ENCODE measurements at places on chromosomes 12 and 14.

- DNase-seq = no peak
These were observed 24.4 kb downstream of the CYP46A1 start for GRCh38 chr14:99708449-99708848.

DNA sequence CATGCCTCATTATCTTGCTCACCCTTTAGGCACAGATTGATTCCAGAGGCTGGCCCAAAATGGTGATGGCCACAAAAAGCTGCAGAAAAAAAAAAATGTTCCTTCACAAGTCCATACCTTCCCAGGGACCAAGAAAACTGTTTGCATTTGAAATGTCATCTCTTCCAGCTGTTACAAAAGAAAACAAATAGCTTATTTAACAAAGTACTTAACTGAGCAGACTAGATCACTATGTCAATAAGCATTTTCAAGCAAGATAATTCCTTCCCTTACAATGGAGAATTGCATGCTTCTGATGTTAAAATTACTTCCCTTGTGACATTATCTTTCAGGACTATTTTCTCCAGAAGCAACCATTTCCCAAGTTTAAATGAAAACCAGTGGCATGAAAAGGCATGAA lies 377.9 kb upstream of the KITLG start:
- no peak for DNase-seq

DNA sequence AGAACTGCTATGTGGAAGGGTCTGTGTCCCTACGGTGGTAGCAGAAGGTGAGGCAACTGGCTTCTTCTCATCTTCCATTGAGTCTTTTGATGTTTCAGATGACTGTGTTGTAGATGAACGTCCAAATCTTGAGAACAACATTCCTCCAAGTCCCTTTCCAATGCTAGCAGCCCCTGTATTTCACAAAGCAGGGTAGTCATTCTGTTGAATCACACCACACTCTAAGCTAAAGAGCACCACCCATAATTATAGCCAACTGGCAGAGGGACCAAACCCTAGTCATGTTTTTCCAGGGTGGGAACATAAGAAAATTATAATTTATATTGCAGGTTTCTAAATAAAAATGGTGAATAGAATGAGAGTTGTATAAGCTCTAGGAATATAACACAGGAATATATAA lies 98.7 kb downstream of the DDHD1 start:
- DNase-seq = no peak

DNA sequence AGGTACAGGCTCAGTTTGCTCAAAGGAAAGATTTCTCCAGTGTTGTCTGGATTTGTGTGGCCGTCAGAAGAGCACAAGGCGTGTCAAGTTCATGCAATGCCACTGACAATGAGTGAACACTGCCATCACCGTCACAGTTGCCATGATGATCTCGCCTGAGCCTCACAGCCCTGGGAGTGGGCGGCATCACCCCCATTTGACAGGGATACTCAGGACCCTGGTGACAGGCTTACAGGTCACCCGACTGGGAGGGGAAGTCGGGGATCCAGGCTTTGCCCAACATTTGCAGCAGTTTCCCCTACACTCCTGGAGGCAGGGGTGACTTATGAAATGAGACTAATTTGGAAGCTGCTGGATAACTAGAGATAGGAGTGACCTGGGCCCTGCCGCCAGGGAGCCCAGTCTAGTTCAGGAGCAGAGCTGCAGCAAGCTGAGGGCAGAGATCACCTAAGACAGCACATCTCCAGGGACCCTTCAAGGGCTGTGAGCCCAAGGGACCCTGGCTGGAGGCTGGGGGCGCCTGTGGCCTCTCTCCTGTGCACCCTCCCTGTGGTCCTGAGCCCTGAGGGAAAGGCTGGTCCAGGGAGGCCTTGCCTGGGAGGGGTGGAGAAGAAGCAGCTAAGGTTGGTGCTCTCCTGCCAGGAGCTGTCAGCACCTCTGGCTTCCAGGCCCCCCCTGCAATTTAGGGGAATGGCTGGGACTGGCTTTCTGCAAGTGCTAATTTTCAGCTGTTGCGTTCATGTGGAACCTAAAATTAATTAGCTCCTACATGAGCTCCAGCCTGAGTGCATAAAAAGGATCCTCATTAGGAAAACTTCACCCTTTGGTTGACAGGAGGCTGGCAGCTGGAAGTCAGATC lies 32.4 kb upstream of the BEGAIN start:
- no peak for DNase-seq

- DNase-seq = no peak
These were observed 65.0 kb upstream of the FGD4 start for GRCh38 chr12:32334371-32334777.

GRCh38 chr14:73262427-73263183 lies 25.3 kb downstream of the PAPLN start:
- no peak for DNase-seq

DNA sequence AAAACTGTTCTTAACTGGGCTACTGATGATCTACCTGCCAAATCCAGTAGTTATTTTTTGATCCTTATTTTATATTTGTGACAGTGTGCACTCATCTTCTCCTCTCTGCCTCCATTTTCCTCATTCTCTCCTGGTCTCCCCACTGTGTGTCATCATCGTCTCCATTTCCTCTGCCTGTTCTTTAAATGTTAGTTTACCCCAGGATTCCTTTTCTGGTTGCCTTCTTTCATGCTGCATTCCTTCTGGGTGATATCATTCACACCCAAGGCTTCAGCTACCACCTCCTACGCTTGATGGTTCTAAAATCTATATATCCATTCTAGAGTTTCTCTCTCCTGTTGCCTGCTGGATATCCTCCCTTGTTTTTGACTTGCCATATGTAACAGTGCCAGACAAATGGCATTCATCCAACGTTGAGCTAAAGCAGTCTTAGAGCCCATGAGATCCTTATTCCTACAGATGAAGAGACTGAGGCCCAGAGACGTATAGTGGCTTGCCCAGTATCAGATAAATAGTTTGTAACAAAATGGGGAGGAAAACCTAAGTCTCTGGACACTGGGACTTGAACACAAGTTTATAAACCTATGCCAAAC lies 109.5 kb downstream of the DIP2B start:
- DNase-seq = peak; percentile 81

GRCh38 chr12:123854918-123855317 lies 92.8 kb downstream of the DNAH10 start:
- no peak for DNase-seq

GRCh38 chr12:107144441-107144840 lies 51.1 kb upstream of the CRY1 start:
- DNase-seq = no peak

DNA sequence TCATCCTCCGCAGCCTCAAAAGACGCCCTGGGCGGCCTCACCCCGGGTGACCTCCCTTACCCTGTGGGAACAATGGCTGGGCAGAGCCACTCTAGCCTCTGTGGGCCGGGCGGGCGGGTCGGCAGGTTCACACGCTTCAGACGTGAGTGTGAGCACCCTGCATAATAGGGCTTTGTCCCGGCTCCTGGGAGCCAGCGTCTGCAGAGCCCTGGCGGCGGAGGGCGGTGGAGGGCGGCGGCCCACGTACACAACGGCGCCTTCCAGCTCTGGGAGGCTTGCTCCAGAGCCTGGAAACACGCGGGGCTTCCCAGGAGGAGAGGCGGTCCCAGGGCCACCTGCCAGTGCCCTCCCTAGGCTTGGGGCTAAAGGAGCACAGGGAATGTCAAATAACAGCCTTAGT lies 205.6 kb downstream of the BCL11B start:
- no peak for DNase-seq

DNA sequence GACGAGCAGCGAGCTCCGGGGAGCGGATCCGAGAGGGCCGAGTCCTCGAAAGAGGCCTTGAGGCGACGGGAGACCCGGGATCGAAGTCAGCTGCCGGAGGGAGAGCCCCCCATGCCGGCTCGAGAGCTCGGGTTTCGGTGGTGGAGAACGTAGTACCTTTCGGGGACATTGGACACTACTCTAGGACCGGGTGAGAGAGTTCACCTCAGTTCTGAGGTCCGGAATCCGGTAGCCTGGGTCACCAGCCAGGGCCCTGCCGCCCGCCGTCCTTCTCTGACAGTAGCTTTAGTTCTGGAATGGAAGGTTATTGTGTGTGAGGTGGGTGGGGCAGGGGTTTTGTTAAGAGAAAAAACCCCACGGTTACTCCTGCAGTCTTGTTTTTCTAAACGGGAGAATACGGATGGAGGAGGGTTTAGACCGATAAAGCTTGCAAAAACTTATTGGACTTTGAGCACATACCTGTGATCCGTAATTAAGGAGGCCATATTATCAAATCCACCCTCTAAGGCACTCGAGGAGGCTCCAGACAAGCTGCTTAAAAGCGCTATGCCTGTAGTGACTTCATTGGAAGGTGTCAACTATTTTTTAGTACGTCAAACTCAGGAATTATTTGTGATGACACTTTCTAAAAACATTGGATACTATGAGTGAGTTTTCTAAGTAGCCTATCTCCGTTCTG lies 765 bp downstream of the SCYL2 start:
- peak; percentile 36 for DNase-seq

DNA sequence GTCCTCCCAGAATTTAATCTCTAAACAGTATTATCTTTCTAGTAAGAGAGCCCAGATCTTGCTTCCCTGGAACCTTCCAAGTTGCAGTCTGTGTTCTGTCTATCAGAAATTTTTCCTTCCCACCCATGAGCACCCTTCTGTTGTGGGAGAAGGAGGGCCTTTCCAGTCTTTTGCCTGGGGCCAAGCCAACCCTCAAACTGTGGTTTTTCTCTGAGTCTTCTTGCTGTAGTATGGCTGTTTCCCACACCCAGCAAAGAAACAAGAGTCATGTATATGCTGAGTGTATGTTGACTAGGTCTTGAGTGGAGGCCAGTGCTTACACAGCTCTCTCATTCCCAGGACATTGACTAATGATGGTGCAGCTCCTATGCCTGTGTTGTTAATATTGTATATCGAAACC lies 104.5 kb downstream of the TGFB3 start:
- no peak for DNase-seq

DNA sequence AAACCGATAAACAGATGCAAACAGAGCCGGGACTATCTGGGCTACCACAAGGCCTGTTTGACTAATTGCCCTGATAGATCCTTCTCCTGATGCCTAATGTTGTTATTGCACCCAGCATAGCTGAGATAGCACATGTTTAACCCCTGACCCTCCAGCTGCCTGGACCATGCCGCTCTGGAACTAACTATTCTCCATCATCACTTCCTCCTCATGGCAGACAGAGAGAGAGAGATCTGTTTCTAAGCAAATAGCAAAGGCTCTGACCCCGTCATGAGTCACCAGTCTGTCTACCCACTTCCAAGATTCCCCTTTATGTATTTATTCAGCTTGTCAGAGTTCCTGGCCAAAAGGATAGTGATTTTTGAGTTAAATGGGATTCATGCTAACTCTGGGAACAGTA lies 58.2 kb upstream of the FLRT2 start:
- no peak for DNase-seq

DNA sequence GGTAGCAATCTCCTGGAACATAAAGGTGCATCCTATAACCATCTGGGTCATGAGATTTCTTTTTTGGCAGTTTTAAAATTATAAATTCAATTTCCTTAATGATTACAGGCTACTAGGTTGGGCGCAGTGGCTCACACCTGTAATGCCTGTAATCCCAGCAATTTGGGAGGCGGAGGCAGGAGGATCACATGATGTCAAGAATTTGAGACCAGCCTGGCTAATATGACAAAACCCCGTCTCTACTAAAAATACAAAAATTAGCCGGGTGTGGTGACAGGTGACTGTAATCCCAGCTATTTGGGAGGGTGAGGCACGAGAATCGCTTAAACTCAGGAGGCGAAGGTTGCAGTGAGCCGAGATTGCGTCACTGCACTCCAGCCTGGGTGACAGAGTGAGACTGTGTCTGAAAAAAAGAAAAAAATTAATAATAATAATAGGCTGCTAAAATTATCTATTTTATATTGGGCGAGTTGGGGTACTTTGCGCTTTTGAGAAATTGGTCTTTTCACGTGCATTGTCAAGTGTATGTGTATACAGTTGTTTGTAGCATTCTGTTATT lies 17.2 kb upstream of the ARF6 start:
- DNase-seq = no peak

DNA sequence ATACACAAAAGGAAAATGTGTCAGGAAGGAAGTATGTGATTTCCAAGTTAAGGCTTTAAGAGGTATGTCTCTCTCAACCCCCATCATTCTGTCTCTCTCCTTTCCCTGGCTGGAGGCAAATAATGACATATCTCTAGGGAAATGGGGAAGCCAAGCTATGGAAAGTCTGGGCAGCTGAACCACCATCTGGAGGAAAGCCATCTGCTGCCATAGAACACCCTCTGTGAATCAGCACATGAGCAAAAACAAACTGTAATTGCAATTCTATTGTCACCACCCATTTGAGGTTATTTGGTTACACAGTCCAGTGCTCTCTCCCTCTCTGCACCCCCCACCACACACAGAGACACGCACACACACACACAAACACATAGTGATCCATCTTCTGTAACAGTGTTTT lies 766.2 kb downstream of the FLRT2 start:
- DNase-seq = peak; percentile 40

GRCh38 chr12:3885277-3886094 lies 12.3 kb upstream of the PARP11 start:
- peak; percentile 71 for DNase-seq

DNA sequence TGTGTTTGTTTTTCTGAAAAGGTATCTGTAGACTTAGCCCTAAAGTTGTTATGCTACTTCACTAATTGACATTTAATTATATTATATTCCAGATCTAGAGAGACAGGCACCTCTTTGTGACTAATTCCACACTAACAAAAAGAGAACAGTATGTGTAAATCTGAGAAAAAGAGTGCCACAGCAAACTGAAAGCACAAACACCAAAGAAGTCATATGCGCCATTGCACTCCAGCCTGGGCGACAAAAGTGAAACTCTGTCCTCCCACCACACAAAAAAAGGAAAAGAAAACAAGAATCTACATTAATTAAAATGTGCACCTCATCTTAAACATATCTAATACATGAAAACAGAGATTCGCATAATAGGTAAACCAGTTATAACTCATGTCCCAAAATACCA lies 4.4 kb upstream of the CSRNP2 start:
- DNase-seq = no peak

- DNase-seq = peak; percentile 27
These were observed 97.1 kb downstream of the SCAF11 start for GRCh38 chr12:45893240-45893639.

DNA sequence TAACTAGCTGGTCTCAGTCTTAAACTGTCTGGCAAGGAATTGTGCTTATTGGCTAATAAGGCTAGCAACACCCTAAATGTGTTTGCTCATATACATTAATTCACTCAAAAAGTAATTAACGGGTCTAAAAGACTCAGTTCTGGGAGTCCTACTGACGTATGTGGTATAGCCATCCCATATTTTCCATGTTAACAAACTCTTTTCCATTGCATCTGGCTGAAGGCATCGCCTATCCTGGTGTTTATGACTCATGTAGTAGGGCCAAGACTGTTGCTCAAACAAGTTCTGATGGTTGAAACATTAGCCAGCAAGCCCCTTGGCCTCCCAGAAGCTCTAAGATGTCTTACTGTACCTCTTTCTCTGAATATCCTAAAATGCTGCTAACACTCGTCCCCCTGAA lies 98.5 kb downstream of the PHLDA1 start:
- no peak for DNase-seq

DNA sequence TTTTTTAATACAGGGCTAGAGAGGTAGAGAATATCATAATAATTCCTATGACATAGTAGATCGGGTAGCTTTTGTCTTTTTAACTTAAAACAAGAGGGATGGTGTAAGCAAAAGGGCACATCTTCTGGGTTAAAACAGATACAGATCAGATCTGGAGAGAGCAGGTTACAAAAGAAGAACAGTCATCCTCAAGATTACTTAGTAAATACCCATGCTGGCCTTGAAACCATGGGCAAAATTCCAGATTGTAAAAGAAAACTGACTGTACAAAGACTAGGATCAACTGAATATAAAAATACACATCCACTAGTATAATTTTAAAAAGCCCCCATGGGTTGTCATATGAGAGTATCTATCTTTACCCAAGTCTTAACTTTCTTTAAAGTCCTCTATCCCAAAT lies 76.7 kb downstream of the MED13L start:
- no peak for DNase-seq

All from cardiac muscle cell (in vitro differentiated cells and primary cell).